NCI-H510A (cell line): ENCODE measurements at places on chromosomes 3 and 15.

- no peak for DNase-seq
Measured at GRCh38 chr3:103388214-103388613, 953.4 kb downstream of the ZPLD1 start.

DNA sequence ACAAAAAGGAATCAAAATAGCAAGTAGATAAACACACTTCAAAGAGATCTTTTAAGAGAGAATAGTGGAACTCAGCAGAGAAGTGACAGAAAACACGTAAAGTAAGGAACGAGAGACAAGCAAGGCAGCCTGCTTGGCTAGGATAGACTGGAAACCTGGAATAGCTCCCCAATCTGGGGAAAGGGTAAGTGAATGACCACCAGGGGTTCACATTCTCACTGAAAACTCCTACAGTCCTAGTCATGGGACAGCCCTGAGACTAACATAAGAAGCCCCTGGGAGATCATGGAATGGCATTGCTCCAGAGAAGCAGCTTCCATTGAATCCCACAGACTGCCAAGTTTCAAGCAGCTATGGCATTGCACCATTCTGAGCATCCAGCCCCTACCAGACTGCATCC, 363.6 kb upstream of the ARPP21 start:
- no peak for DNase-seq

DNA sequence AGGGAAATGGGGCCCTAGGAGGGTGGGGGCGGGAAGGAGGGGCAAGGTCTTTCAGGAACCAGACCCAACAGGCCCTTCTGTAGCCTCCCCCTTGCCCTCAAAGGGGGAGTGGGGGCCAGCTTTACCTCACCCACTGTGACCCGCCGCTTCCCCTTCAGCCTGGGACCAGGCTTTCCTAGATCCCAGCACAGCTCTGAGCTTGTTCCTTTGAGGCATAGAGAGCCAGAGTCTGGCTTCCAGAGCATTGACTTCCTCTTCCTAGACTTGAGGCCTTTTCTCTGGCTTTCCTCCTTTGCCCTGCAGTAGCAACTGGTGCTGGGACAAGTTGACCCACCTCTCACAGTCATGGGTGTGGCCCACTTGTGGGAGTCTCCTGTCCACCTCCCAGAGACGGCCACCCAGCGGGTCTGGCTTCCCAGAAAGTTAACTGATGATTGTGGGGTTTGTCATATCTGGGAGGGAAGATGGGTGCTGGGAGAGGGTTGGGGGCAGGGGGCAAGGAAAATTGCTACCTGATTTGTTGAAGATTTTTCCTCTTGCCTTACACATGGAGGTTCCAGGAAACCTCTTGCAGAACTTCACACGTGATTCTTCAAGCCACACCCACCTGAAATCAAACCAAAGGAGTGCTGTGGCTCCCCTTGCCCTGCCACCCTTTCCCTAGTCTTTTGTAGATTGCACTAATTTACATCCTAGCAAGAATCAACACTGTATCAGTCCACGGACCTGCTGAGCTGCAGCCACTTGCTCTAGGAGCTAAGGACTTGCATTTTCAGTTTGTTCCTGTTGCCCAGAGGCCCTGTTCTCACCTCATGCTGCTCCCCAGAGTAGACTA, 4.1 kb upstream of the CHST14 start:
- DNase-seq = no peak

- no peak for DNase-seq
Measured at GRCh38 chr3:140467104-140467577, 210.7 kb upstream of the TRIM42 start.

DNA sequence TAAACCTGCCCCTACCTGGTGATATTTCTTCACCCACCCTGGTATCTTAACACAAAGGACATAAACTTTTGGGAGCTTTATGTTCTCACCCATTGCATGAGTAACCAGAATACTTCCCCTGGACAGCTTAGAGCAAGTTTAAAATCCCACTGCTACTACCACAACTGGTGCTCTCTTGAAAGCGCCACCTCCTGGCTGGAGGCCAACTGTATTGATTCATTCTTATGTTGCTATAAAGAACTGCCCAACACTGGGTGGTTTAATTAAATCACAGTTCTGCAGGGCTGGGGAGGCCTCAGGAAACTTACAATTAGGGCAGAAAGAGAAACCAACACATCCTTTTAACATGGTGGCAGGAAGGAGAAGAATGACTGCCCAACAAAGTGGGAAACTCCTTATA, 592.4 kb downstream of the EPHA3 start:
- no peak for DNase-seq

DNA sequence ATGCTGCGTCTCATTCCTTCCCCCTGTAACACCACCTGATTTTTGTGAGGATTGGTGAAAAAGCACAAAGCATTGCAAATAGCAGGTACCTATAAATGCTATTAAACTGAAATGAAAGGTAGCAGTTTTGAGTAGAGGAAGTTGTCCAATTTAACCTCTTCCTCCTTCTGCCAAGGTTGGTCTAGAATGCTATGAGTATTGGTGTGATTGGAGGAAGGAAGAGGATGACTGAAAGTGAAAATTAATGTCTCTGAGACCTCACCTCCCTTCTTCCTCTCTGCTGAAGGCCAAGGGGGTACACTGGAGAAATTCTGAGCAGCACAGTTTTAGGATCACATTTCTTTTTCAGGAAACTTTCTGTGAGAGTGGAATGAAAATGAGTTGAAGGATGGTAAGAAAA, 94.4 kb downstream of the DTWD1 start:
- DNase-seq = no peak

DNA sequence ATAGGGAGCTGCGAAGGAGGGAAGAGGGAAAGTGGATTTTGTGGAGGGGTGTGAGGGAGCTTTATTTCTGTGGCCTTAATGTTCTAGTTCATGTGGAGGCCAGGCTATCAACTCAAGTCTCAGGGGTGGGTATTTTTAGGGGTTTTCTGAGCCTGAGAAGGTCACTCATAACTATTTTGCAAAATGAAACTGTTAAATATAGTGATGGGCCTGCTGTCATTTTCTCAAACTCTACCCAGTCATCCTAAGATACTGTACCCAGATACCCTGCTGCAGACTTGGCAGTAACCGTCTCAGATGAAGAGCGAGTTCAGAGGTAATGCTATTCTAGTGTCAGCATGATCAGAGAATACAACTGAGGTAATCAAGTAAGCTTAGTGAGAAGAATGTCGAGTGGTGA, 545.0 kb upstream of the TBL1XR1 start:
- no peak for DNase-seq

DNA sequence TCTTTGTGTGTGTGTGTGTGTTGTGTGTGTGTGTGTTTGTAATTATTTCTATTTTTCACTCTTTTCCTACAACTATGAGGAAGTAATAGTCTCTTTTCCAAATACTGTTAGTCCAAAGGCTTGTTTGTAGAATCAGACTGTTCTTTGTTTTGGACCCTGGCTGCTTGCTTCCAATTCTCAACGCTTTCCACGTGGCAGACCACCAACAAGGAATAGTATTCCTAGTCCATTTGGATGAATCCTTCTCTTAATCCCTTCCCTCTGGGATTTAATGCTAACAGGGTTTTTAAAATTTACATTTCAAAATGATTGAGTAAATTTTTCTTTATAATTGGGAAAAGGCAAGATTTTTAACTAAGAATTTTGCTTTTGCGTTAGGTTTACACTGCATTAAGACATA, 62.7 kb downstream of the ADAMTSL3 start:
- DNase-seq = no peak

DNA sequence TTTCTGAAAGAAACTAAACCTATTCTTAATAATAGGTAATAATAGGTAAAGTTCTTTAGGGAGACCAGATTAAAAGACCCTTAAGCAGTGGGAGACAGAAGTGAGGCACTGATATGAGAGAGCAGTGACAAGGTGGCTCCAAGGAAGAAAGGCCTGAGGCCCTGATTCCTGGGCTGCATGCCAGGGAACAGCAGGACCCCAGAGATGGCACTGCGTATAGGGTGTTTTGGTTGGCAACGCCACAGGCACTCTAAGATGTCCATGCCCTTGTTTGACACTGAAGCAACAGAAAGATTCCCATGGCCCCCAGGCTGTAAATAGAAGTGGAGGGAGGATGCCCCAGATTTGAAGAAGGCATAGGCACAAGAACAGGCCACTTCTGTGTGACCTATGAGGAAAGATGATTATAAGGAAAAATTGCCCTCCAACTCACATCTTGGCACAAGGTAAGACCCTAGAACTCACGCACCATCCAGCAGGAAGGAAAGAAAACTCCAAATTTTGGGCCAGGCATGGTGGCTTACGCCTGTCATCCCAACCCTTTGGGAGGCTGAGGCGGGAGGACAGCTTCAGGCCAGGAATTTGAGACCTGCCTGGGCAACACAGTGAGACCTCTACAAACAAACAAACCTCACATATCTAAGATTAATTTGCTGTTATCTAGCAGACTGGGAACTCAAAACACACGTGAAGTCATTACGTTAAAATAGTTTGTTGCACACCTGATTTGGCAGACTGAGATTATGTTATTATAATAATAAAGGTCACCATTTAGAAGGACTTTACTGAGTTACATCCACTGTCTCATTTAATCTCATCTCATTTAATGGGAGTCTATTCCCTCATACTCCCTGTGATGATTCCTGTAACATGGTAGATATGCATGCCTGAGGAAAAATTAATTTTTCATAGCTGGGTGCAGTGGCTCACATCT, 10.5 kb upstream of the BLM start:
- DNase-seq = no peak

- DNase-seq = no peak
Measured at GRCh38 chr3:177931346-177931745, 604.9 kb upstream of the KCNMB2 start.

DNA sequence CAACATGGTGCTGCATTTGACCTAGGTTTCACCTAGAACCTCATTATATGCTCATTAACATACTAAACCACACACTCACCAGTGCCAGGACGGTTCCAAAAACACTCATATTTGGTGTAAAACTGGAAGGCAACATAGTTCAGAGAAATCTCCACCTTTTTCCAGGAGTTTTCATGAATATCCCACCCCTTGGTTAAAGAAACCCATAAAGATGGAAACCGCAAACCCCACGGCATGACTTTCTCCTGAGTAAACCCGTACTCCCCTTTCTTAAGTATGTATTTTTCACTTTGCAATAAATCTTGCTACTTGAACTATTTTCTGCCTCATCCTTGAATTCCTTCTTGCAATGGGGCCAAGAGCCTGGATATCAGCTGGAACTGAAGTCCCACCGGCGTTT, 379.3 kb downstream of the MAGI1 start:
- DNase-seq = no peak

GRCh38 chr3:154588831-154589230, 158.8 kb upstream of the GPR149 start:
- DNase-seq = no peak

DNA sequence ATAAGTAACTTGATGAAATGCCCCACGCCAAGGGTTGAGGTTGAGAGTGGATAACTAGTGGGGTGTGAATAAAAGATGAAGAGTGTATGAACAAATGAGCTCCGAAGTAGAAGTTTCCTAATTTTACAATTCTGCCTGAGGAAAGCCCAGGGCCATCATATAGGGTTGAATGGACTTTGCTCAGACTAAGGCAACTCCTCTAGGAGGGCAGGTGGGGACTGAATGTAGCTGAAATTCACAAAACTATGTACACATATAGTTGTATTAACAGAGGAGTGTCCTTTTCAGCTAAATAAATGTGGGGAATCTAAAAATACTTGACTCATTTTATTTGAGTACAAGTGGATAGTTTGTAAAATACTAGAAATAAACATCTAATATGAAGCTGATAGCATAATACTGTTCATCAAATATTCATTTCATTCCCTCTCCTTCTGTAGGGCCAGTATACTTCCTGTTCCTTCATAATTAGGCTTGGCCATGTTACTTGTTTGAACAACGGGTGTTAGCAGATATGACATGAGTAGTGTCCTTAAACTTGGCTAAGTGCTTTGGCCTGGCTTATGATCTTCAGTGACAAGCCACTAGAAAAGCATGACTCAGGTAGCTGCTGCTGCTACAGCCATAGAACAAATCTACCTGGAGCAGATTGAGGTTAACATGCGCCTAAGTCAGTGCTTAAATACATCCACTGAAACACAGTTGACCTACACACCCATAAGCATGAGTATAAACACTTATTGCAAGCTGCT, 26.5 kb downstream of the PLSCR1 start:
- peak; percentile 61 for DNase-seq

DNA sequence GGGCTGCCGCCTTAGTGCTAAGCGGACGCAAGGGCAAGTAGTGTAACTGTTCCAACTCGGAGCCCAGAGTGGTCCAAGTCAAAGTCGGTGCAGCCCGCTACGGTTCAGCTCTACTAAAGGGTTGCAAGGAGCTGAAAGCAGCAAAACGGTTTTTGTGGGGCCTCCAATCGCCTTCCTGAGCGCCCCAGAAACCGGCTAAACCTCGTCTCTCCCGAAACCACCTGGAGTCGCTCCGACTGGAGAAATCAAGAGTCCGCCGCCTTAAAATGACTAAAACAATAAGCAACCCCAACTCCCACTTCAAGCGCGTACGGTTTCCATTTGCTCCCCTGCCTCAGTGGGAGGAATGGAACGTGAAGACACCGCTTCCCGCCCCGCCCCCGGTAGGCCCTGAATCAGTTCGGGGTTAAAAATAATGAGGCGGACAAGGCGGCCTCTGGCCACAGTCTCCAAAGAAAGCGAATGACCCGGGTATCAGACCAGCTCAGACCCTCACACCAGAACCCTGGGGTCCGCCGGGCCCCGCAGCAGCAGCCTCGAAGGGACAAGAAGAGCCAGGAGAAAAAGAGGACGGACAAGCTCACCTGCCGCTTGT, 401 bp downstream of the SEC11A start:
- DNase-seq = no peak

- no peak for DNase-seq
Measured at GRCh38 chr3:66574091-66574490, 73.3 kb upstream of the LRIG1 start.

DNA sequence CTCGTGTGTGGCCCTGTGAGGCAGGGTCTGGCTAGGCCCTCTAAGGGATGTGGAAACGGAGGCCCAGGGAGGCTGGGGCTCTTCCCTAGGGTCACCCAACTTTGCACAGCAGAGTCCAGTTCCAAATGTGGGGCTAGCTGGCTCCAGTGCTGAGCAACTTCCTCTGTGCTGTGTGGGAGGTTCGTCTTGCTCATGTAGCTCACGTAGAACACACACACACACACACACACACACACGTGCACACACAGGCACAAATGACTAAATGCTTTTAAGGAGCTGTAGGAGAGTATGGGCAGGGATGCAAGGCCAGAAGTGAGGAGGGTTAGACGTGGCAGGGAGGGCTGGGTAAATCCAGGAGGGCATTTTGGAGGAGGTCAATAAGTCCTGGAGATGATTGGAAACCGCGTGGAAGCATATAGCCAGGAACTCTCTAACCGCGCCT, 213.8 kb downstream of the RPLP1 start:
- DNase-seq = no peak

GRCh38 chr3:33392144-33392543, 48.1 kb downstream of the UBP1 start:
- no peak for DNase-seq
